GM10248 (cell line): ENCODE measurements at places on chromosomes 1 and 21.
A peak's percentile ranks its signal among the peaks of the same experiment; 100 is the strongest.

- DNase-seq, result no peak
These were observed 4.2 kb downstream of the NPPB start for GRCh38 chr1:11854519-11854918.

- DNase-seq, result peak; percentile 72
These were observed 5.5 kb downstream of the TNFRSF25 start for GRCh38 chr1:6460301-6461050.

GRCh38 chr1:172070055-172070454 lies 228.8 kb downstream of the DNM3 start:
- DNase-seq, result no peak

GRCh38 chr1:98887507-98887906 lies 117.2 kb downstream of the PLPPR5 start:
- DNase-seq, result no peak

DNA sequence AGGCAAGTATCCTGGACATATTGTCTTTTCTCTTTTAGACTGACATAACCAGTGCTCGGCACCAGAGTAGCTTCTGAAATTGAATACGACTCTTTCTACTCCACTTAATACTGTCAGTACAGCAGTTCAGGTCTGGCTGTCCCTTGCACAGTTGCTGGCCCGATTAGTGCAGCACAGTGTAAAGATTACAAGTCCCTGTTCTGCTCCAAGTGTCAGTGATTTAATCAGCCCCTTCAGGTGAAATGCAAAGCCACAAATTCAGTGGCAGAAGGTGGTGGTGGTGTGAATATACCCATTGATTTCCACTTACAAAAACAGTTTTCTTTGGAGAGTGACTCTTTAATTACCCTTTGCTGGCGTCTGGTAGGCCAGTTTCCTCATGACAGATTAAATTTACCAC lies 545.4 kb downstream of the ADGRL2 start:
- DNase-seq, result no peak
